ENCODE measurements at places on chromosomes 16 and 17.
A peak's percentile ranks its signal among the peaks of the same experiment; 100 is the strongest.

GRCh38 chr17:14946481-14946880, 318.6 kb downstream of the PMP22 start:
- no peak for DNase-seq

GRCh38 chr17:82029990-82030469, 1.4 kb upstream of the RAC3 start:
- DNase-seq, result no peak

GRCh38 chr17:5705876-5706576, 121.7 kb upstream of the NLRP1 start:
- DNase-seq, result no peak

DNA sequence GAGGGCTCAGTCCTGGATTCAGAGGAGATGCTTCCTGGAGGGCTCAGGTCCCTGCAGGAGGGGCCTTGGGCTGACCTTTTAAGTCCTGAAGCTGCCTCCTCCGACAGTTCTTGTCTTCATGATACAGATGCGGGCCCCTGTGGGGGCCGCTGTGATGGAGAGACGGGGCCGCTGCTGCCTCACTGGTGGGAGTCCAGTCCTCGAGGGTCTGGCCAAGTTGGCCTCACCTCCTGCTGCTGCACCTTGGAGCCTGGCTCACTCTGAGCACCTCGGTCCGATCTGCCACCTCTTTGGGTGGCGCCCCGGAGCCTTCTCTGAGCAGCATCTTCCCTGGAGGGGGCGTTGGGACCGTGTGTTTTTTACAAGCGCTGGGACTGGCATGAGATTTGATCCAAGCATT, 79.1 kb downstream of the KLHDC4 start:
- DNase-seq, result no peak

GRCh38 chr17:69761767-69762321, 313.2 kb upstream of the KCNJ16 start:
- DNase-seq, result no peak

- no peak for DNase-seq
Observed at GRCh38 chr17:44990994-44991393, 22.9 kb upstream of the C1QL1 start.

DNA sequence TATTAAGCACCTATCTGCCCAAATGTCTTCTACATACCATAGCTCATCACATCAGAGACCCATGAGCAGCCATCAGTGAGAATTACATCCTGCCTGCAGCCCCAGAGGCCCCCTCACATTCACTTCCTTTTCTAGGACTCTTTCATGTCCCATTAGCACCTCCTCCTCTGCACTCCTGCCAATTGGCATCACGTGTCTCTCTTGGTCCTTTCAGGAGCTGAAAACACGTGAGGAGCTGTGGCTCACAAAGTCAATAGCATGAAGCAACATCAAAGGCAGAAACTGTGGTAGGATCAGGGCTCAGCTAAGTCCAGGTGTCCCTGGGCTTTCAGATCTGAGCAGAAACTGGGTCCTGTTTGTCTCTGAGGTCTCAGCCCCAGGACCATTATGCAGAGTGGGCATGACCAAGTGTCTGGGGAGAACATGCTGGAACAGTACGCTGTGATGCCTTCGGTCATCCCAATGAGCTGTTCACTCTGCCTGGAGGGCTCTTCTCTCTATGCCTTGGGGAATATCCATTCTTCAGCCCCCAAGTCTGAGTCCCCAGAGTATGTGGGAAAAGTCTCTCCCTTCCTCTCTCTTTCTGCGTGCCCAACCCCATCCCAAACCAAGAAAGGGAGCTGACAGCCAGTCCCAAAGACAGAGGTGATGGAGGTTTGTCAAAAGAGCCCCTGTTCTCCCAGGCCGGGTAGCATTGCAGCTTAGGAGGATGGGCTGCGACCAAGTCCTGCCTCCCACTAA, 457.0 kb upstream of the CDH5 start:
- DNase-seq, result peak; percentile 29

DNA sequence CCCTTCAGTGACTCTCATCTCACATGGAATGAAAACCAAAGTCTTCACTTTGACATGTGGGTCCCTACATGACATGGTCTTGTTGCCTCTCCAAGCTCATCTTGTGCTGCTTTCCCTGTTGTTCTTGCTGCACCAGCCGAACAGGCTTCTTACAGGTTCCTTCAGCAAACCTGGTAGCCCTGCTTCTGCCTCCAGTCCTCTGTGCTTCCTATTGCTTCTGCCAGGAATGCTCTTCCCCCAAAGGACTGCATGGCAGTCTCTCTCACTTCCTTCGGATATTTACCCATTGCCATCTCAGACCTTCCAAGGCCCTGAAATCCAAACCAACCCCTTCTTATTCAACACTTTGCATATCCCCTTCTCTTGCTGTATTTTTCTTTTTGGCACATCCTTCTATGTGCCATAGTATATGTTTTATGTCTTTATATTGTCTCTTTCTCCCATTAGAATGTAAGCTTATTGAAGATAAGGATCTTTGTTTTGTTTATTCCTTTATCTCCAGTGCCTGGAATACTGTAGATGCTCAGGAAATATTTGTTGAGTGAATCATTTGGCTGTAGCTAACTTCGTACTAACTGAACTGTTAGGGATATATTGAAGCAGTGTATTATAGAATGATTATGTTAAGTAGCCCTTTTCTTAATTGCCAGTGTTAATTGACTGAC, 57.9 kb upstream of the SLC12A3 start:
- DNase-seq, result no peak

DNA sequence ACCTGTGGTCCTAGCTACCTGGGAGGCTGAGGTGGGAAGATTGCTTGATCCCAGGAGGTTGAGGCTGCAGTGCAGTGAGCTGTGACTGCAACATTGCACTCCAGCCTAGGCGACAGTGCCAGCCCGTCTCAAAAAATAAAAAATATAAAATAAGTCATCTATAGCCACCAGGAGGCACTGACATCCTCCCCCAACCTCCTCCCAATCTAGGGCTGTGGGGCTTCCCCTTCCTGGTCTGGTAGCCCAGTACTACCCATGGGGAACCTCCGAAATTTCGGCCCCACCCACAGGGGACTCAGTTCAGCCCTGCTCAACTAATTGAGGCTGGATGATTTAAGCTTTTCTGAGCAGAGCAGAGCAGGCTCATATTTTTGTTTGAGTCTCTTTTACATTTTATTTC, 3.2 kb downstream of the ZSCAN10 start:
- DNase-seq, result no peak

DNA sequence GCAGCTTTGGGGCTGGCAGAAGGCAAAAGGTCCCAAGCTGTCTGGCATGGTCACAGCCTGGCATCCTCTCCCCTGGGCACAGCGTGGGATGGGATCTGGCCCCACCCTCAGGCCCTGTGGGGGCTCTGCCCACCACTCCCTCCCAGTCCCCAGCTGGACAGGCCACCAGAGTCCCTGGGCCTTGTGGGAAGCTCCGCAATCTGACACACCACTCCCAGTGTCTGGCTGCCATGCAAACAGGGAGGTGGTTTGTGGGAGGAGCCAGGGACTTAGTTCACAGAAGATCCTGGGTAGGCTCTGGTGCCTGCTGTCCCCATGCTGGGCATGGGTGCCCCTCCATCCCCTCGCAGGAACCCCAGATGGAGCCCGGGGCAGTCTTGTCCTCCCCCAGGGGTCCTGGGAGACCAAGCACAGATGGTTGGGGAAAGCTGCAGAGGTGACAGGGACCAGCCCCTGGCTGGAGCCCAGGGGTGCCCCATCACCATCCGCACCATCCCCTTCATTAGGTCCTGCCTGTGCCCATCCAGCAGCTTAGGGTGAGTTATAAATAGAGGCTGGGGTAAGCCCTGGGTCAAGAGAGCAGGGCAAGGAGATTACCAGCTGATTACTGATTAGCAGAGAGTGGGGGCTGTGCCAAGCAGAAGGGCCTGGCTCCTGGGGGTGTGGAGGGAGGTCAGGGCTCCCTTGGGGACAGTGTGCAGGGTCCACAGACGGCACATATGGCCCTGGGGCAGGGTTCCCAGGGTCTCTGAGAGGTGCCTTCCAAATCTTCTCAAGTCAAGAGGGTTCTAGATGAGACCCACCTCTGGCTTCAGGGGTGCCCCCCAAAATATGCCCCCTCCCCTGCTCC, 6.2 kb downstream of the FSCN2 start:
- DNase-seq, result no peak

GRCh38 chr16:66918803-66919568, at the start of gene CDH16:
CDH16 (minus strand) TSS chr16:66918885; CDS start chr16:66918065, 820 bp downstream.
- no peak for DNase-seq

DNA sequence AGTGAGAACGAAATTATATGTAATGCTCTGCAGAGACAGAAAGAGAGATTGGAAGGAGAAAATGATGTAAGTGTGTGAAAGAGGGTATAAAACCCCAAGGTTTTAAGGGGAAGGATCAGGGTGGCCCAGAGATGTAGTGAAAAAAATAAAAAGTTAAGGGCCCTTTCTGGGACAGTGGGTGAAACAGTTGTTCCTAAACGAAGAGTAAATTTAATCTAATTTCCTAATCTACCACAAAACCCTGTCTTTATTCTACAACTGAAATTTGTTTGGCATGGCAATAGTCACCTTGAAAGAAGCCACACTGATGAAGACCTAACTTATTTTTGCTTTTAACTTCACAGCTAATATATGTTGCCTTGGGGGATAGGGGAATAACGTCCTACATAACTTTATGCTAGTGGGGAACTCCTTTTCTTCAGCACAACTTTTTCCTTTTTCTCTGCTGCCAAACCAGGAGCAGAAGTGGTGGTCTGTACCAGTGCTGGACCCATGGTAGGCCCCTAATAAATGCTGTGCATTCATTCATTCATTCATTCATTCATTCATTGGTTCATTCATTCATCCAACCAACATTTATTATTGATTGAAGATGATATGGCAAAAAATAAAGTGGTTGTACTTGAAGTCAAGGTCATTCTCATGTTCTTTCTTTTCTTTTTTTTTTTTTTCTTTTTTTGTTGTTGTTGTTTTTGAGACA, 25.4 kb downstream of the CALCOCO2 start:
- no peak for DNase-seq

GRCh38 chr17:8964801-8965393, 610 bp downstream of the PIK3R5 start:
- no peak for DNase-seq

GRCh38 chr17:66481271-66481670, 178.9 kb downstream of the PRKCA start:
- no peak for DNase-seq

Data from NCI-H345 (cell line).